ENCODE measurements at places on chromosomes 2 and 18. TPM values are rescaled to one million over a fixed set of nuclear protein-coding genes. Genes with fewer than 3 reads are reported as not detected.

- H3K4me3 ChIP-seq = no peak overlapping the region
- peaks cover 16% of the 10 kb centered on the region for H3K4me1 ChIP-seq
- H3K27me3 ChIP-seq = no peaks in the 10 kb centered on the region
- no peak overlapping the region for H3K27ac ChIP-seq
- H3K36me3 ChIP-seq = peaks cover 12% of the 10 kb centered on the region
- no peak for DNase-seq
Observed at GRCh38 chr2:239386872-239387445, 13.9 kb downstream of the HDAC4 start.

GRCh38 chr2:197782126-197782525 lies 3.0 kb downstream of the BOLL start:
- peaks cover 6% of the 10 kb centered on the region for H3K27me3 ChIP-seq
- DNase-seq = no peak
- H3K27ac ChIP-seq = no peak overlapping the region
- H3K4me3 ChIP-seq = no peak overlapping the region
- H3K36me3 ChIP-seq = no peaks in the 10 kb centered on the region

GRCh38 chr2:47908682-47909081 lies 2.4 kb upstream of the FBXO11 start:
- no peaks in the 10 kb centered on the region for H3K27me3 ChIP-seq
- no peak overlapping the region for H3K4me3 ChIP-seq
- no peak overlapping the region for H3K27ac ChIP-seq

The FAP gene
- not detected for total RNA-seq

DNA sequence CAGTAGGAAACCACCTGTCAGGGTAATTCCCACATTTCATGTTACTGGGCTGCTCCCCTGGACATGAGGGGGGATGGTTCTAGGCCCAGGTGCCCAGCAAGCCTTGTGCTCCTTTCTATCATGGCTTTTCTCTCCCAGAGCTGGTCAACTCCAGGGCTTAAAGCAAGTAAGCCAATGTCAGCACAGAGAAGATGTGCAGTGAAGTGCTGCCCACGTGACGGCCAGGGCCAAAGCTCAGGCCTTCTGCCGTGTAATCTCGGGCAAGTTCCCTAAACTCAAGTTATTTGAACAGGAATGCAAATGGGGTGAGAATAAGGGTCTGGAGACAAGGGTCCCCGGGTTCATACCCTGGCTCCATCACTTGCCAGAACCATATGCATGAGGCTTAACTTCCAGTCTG lies 16.5 kb downstream of the SFXN5 start:
- DNase-seq = no peak
- no peaks in the 10 kb centered on the region for H3K27me3 ChIP-seq
- H3K36me3 ChIP-seq = peaks cover 15% of the 10 kb centered on the region
- no peaks in the 10 kb centered on the region for H3K4me1 ChIP-seq
- H3K27ac ChIP-seq = no peak overlapping the region

DNA sequence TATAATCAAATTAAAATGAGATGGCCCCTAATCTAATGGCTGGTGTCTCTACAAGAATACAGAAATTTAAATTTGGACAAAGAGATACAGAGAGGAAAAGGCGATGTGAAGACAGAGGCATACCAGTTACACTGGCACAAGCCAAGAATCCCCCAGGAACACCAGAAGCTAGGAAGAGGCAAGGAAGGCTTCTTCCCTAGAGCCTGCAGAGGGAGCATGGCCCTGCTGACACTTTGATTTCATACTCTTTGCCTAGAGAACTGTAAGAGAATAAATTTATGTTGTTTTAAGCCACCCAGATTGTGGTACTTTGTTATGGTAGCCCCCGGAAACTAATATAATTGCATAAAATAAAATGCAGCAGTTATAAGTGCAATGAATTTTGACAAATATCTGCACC lies 671.4 kb downstream of the MBD2 start:
- no peaks in the 10 kb centered on the region for H3K4me1 ChIP-seq
- H3K36me3 ChIP-seq = no peaks in the 10 kb centered on the region
- H3K4me3 ChIP-seq = no peak overlapping the region
- H3K27me3 ChIP-seq = no peaks in the 10 kb centered on the region
- no peak overlapping the region for H3K27ac ChIP-seq

The CYBRD1 gene
- 0.99 TPM for total RNA-seq

GRCh38 chr2:24015562-24016375 lies 5.9 kb downstream of the MFSD2B start:
- no peaks in the 10 kb centered on the region for H3K4me1 ChIP-seq
- H3K27ac ChIP-seq = no peak overlapping the region
- H3K4me3 ChIP-seq = no peak overlapping the region
- H3K27me3 ChIP-seq = peaks cover 17% of the 10 kb centered on the region

DNA sequence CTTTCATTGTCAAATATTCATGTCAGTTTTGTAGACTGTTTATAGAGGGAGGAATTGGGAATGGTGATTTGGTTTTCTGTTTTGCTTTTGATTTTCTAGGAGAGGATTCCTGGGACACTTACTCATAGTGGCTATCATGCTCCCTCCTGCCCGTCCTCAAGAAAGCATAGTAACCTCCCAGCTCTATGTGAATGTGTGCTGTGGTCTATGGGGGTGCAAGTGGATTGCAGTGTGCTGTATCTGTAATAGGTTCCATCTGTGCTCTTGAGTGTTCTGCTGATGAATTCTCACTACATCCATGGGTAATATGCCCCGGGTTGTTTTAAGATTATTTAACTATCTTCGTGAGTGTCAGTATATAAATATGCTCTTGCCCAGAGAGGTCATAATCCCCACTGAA lies 811.3 kb downstream of the CNTNAP5 start:
- no peaks in the 10 kb centered on the region for H3K36me3 ChIP-seq
- no peak for DNase-seq
- no peaks in the 10 kb centered on the region for H3K4me1 ChIP-seq
- H3K27ac ChIP-seq = no peak overlapping the region

DNA sequence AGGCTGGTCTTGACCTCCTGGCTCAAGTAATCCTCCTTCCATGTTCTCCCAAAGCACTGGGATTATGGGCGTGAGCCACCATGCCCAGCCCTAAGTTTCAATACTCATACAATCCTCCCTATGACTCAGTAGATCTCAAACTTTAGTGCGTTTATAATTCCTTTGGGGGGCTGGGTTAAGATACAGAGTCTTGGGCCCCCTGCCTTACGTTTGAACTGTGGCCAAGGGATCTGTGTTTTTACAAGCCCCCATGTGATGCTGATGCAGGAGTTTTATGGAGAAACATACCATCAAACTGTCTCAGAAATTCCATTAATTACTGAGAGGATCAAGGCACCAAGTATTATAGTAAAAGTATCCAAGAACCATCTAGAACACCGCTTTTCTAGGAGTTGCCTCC lies 38.2 kb upstream of the FAM136A start:
- no peak overlapping the region for H3K27ac ChIP-seq
- no peak for DNase-seq
- H3K4me3 ChIP-seq = no peak overlapping the region
- H3K27me3 ChIP-seq = peaks cover 1% of the 10 kb centered on the region

DNA sequence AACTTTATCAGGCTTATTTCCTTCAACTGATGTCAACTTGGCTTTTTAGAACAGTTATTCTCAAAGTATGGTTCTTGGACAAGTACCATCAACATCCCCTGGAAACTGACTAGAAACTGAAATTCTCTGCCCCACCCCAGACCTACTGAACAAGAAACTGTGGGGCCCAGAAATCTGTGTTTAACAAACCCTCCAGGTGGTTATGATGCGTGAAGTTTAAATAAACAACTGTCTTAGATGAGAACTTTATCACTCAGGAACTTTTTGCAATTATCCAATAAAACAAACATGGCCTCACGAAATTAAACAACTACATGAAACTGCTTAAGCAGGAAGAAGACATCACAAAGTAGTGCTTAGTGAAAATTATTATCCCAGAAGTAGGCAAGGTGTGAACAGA lies 4.4 kb downstream of the HIBCH start:
- peaks cover 40% of the 10 kb centered on the region for H3K4me1 ChIP-seq
- DNase-seq = no peak
- peaks cover 19% of the 10 kb centered on the region for H3K36me3 ChIP-seq
- H3K27me3 ChIP-seq = no peaks in the 10 kb centered on the region
- H3K4me3 ChIP-seq = no peak overlapping the region

- no peak overlapping the region for H3K27ac ChIP-seq
- DNase-seq = peak; percentile 71
- H3K4me3 ChIP-seq = no peak overlapping the region
- peaks cover 7% of the 10 kb centered on the region for H3K4me1 ChIP-seq
- H3K36me3 ChIP-seq = no peaks in the 10 kb centered on the region
- H3K27me3 ChIP-seq = no peaks in the 10 kb centered on the region
Observed at GRCh38 chr2:219119422-219120043, 41.1 kb downstream of the NHEJ1 start.

- no peak overlapping the region for H3K27ac ChIP-seq
- no peaks in the 10 kb centered on the region for H3K36me3 ChIP-seq
- DNase-seq = no peak
- H3K4me3 ChIP-seq = no peak overlapping the region
- H3K4me1 ChIP-seq = no peaks in the 10 kb centered on the region
Observed at GRCh38 chr2:56681659-56682396, 498.0 kb downstream of the CCDC85A start.

GRCh38 chr18:58937887-58938267 lies 73.2 kb downstream of the ZNF532 start:
- H3K27me3 ChIP-seq = peaks cover 3% of the 10 kb centered on the region
- peaks cover 4% of the 10 kb centered on the region for H3K4me1 ChIP-seq
- H3K27ac ChIP-seq = no peak overlapping the region
- H3K4me3 ChIP-seq = no peak overlapping the region
- DNase-seq = no peak

DNA sequence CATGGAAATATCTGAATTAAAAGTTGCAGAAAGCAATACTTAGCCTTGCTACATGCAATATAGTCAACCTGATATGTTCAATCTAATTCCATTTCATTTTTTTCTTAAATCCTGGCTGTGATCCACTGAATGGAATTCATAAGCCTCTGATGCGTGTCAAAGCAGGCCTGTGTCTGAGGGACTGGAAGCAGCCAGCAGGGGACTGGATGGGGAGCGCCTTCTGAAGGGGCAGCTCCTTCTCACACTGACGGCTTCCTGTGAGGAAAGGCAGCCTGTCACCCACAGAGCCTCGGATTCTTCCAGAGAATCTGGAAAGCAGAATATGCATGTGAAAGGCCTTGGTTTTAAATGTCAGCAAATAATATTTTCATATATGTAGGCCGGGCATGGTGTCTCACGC lies 73.5 kb downstream of the KCNF1 start:
- H3K4me3 ChIP-seq = no peak overlapping the region
- H3K27ac ChIP-seq = no peak overlapping the region
- no peak for DNase-seq
- no peaks in the 10 kb centered on the region for H3K36me3 ChIP-seq

DNA sequence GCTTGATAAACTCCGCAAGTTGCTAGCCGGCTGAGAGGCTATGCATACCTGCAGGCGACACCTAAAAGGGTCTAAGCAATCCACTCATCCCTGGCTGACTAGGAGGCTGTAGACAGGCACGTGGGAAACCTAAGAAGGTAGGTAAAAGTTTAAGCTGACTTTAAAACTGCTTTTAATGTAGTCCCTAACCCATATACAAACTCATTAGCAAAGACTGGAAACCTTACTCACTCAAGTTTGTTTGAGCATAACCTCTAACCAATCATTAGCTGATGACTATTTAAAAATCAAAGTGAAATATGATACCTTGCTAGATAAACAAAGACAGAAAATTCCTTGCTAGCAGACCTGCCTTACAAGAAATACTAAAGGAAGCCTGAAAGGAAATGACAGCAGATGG lies 106.4 kb downstream of the EXOC6B start:
- no peaks in the 10 kb centered on the region for H3K4me1 ChIP-seq
- no peak for DNase-seq
- H3K27ac ChIP-seq = no peak overlapping the region
- no peaks in the 10 kb centered on the region for H3K27me3 ChIP-seq
- no peak overlapping the region for H3K4me3 ChIP-seq

The GATA6 gene
- total RNA-seq = 0.07 TPM

GRCh38 chr2:102301867-102302362 lies 9.4 kb upstream of the IL1RL1 start:
- no peaks in the 10 kb centered on the region for H3K36me3 ChIP-seq
- peaks cover 45% of the 10 kb centered on the region for H3K4me1 ChIP-seq
- peak; percentile 65 for DNase-seq
- H3K4me3 ChIP-seq = peak overlapping the region; percentile 4

The C2orf72 gene
- total RNA-seq = 0.34 TPM

- H3K4me1 ChIP-seq = no peaks in the 10 kb centered on the region
- H3K27ac ChIP-seq = no peak overlapping the region
- H3K4me3 ChIP-seq = no peak overlapping the region
- no peak for DNase-seq
- H3K36me3 ChIP-seq = no peaks in the 10 kb centered on the region
Observed at GRCh38 chr2:67437114-67437513, 40.0 kb downstream of the ETAA1 start.

- H3K36me3 ChIP-seq = no peaks in the 10 kb centered on the region
- no peak overlapping the region for H3K4me3 ChIP-seq
- DNase-seq = peak; percentile 40
- no peaks in the 10 kb centered on the region for H3K27me3 ChIP-seq
- peaks cover 24% of the 10 kb centered on the region for H3K4me1 ChIP-seq
Observed at GRCh38 chr18:7950380-7951136, 383.4 kb downstream of the PTPRM start.

- H3K36me3 ChIP-seq = no peaks in the 10 kb centered on the region
- no peaks in the 10 kb centered on the region for H3K4me1 ChIP-seq
- no peaks in the 10 kb centered on the region for H3K27me3 ChIP-seq
- H3K4me3 ChIP-seq = no peak overlapping the region
Observed at GRCh38 chr2:80429251-80429650, 124.7 kb upstream of the LRRTM1 start.

The ZNG1B gene
- total RNA-seq = 28.0 TPM

Measured in activated CD4-positive, alpha-beta memory T cell treated with anti-CD3 and anti-CD28 coated beads for 36 hours (primary cell).